Renal cortical epithelial cell (primary cell): ENCODE measurements at places on chromosomes 5 and 9. TPM values are rescaled to one million over a fixed set of nuclear protein-coding genes. Genes with fewer than 3 reads are reported as not detected.

The VLDLR gene
- 26.2 and 130 TPM in 2 replicates for total RNA-seq

GRCh38 chr5:74521401-74521800, 119.1 kb downstream of the ENC1 start:
- no peak for DNase-seq

- no peak for DNase-seq
Measured at GRCh38 chr9:2913026-2913425, 69.1 kb upstream of the PUM3 start.

The SH3RF2 gene
- 7.6 and 8.1 TPM in 2 replicates for total RNA-seq

GRCh38 chr5:44833249-44833648, 24.5 kb downstream of the MRPS30 start:
- DNase-seq, result no peak

The CDC20B gene
- total RNA-seq, result 0.52 TPM in 1 of 2 replicates, not detected in the other

DNA sequence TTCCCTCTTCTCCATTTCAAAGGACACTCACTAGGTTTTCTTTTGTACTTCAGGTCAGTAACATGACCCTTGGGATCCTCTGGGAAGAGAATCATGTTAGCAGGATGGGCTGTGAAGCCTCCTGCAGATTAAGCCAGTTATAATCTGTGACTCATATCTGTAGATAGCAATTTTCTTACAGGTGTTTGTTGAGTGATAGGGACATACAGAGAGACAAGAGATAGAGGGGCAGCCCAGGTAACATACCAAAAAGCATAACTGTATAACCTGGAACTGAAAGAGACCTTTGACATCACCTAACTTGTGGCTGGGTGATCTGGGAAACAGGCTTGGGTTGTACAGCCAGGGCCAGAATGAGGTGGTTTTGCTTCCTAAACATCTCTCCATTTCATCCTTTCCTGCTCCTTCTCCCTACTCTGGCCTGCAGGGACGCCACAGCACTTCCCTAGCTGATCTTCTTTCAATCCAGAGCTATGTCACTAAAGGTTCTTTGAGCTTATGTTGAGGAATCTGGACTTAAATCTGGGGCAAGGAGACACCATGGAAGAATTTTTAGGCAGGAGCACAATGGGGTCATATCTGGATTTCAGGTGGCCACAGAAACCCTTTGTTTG, 21.0 kb upstream of the PPARGC1B start:
- no peak for DNase-seq

GRCh38 chr9:29214690-29215253, 1641.5 kb upstream of the C9orf72 start:
- no peak for DNase-seq

DNA sequence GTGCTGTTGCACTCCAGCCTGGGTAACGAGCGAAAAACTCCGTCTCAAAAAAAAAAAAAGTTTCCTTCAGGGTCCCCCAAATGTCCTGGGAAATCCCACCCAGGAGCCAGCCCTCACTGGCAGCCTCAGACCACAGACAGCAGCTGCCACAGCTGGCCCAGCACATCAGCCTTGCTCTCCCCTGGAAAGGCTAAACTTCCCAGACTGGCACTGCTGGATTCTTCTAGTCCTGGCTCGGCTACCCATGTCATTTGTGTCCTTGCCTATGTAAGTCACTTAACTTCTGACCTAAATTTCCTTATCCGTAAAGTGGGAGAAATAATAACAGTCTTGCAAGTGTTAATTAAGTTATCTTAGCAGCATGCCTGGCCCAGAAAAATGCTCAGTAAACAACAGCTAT, 8.6 kb upstream of the PRRC2B start:
- DNase-seq, result no peak
